ENCODE measurements at places on chromosomes 1 and 21. TPM values are rescaled to one million over a fixed set of nuclear protein-coding genes. Genes with fewer than 3 reads are reported as not detected.
A peak's percentile ranks its signal among the peaks of the same experiment; 100 is the strongest.

Gene TTC34
- 0.08 TPM for polyA plus RNA-seq

Gene NCSTN
- polyA plus RNA-seq = 254 TPM

Gene OR2L13
- polyA plus RNA-seq = not detected

Gene WNT3A
- polyA plus RNA-seq = not detected

Gene CD101
- polyA plus RNA-seq = 0.04 TPM

Gene BRDT
- not detected for polyA plus RNA-seq

Gene CD53
- not detected for polyA plus RNA-seq

Gene VSIG8
- not detected for polyA plus RNA-seq

Gene HS2ST1
- 5.5 TPM for polyA plus RNA-seq

Gene BARHL2
- not detected for polyA plus RNA-seq

Gene CFH
- 20.7 TPM for polyA plus RNA-seq

Gene SPRR2B
- polyA plus RNA-seq = not detected

DNA sequence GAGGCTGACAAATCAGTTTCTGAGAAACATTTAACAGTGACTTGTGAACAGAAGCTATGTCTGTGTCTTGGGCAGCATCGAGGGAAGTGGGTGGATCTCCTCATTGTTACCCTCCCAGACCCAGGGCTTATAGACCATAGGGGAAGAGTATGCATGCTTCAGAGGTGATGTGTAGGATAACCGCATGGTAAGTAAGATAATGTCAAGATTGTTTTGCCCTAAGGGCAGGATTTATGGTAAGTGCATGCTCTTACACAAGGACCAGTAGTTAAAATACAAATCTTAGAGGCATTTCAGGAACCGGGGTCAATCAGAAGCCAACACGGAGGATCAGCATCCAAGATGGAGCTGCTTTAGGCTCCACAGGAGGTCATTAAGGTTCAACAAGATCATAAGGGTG is 7.7 kb upstream of the PRMT2 start:
- DNase-seq = no peak

GRCh38 chr1:20174937-20175666 is 10.8 kb upstream of the UBXN10 start:
- no peak for DNase-seq

DNA sequence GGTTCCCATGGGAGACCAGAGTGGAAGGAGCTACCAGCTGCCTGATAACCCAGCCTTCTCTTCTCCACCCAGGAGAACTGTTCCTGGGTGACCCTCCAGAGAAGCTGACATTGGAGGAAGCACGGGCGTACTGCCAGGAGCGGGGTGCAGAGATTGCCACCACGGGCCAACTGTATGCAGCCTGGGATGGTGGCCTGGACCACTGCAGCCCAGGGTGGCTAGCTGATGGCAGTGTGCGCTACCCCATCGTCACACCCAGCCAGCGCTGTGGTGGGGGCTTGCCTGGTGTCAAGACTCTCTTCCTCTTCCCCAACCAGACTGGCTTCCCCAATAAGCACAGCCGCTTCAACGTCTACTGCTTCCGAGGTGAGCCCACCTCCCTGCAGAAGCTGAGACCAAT is 6.6 kb downstream of the BCAN start:
- DNase-seq = no peak

- DNase-seq = peak; percentile 82
Measured at GRCh38 chr1:43492826-43493225, 37.9 kb upstream of the PTPRF start.

- DNase-seq = peak; percentile 84
Measured at GRCh38 chr1:100894603-100895539, at the start of gene EXTL2. Gene EXTL2, minus strand, starts transcription at chr1:100894842. Its CDS starts 6,085 bp downstream, at chr1:100888757.

DNA sequence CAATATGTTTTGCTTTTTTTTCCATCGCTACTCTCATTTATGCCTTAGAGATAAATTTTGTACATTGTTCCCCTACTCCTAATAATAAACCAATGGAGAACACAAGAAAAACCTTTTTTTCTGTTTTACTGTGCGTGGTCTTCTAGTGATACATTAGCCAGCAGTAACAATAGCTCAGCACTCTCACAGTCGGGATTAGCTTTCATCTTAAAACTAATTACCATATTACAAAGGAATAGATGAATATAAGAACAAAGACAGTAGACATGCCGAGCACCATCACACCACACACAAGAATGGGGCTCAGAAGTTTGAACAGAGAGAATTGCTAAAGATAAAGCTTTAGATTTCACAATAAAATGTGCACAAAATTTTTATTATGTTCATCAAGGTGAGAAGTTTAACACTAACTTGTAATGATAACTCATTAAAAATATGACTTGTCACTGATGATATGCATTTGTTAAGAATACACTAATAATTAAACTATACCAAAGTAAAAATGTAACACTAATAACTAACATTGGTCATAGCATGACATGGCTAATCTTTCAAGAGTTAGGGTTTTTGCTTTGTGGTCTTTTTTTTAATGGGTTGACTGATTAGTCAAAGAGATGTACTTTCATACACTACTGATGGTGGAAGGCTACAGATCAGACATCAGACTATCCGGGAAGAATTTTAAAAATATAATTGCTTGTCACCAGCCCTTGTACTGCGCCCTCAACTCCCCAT is 61.8 kb downstream of the EXTL2 start:
- no peak for DNase-seq

DNA sequence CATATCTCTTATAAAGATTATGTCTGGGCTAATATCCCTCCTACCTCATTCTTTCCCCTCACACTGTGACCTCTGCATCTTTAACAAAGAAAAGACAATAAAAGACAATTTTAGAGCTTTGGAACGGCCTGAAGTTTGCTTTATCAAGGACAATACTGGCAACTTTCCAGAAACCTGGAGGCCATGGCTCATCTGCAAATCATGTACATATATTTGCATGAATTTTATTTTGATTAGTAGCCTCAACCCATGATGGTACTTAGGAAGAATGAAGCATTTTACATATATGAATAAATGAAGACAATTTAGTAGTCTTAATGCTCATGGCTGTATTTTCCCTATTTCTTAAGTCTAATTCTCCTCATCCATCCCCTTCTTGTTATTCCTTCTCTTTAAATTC is 612.2 kb upstream of the CXADR start:
- DNase-seq = peak; percentile 44

DNA sequence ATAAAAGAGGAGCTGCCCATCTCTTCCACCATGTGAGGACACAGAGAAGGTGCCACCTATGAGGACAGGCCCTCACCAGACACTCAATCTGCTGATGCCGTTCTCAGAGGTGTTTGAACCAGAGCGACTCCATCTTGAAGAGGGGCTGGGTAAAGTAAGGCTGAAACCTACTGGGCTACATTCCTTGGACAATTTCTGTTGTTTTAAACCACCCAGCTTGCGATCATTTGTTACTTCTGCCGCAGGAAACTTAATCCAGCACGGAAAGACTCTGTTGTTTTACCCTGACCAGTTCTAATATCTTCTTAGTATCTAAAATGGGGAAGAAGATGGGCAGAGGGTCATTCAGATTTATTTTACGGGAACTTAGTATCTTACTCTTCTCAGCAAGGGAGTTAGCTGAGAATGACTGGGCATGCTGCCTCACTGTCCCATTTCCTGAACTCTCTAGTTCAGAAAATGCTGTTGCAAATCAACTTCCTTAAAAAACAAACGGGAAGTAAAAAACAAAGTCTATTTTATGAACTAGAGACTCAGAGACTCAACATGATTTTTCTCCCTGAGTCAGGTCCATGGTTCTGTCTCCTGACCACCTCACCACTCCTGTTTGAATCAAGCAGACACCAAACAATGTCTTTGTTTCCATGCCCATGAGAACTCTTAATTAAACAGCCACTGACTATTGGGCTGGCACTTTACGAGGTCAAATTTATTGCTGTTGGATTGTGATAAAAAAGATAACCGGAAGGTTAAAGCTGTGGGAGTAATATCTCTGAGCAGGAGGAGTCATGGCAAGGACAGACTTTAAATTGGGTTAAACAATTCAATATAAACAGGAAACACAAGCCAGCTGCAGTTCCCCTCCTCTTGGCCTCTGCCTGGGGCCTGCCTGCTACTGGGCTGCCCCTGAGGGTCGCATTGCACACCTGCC is 23.8 kb upstream of the IFNAR1 start:
- peak; percentile 66 for DNase-seq

DNA sequence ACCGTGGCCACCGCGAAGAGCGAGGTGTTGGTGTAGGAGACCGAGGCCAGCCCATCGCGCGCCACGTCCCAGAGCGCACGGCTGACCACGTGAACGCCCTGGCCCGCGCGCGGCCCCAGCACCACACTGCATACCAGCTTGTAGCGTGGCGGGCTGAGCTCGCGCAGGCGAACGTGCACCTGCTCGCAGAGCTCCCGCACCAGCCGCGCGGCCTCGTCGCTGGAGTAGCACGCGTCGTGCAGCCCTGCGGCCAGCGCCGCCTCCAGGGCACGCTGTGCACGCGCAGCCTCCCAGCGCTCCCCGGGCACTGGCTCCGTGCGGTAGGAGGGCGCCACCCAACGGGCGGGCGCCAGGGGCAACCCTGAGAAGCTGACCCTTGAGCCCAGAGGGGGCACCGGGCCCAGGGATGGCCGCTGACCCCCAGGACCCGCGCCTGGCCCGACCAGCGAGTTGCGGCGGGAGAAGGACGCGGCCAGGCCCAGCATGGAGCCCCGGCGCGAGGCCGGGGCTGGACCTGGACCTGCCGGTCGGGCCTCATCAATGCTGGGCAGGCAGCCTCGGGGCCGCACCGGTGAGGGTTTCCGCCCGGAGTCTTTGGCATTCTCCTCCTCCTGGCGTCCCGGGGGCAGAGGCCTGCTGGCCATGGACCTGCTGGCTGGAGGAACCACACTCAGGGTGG is 987 bp downstream of the DYNLT4 start:
- no peak for DNase-seq

GRCh38 chr1:112971006-112971405 is 15.0 kb upstream of the SLC16A1 start:
- DNase-seq = no peak

- peak; percentile 47 for DNase-seq
Measured at GRCh38 chr1:178784131-178784536, 59.1 kb downstream of the RALGPS2 start.

- DNase-seq = no peak
Measured at GRCh38 chr1:116710420-116711262, 43.1 kb upstream of the IGSF3 start.

- DNase-seq = no peak
Measured at GRCh38 chr1:111063595-111063994, 76.3 kb downstream of the DRAM2 start.

GRCh38 chr1:119222271-119222670 is 81.8 kb upstream of the WARS2 start:
- no peak for DNase-seq

DNA sequence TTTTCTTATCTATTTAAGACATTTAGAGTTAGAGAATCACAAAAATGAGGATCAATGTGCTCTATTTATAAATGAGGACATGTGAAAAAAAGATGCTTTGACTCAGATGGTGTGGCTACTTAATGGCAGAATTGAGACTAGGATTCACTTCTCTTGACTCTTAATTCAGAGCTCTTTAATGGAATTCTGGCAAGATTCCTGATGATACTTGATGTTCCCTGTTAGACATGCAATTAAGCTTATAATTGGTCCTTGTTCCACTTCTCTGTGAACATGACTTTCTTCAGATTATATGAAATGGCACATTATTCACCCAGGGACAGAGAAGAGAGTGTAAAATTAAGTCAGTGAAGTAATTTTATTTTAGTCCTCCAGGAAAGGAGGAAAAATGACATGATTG is 165.3 kb downstream of the LRRC7 start:
- no peak for DNase-seq

- no peak for DNase-seq
Measured at GRCh38 chr1:174971902-174972301, 27.8 kb upstream of the CACYBP start.

- peak; percentile 32 for DNase-seq
Measured at GRCh38 chr1:194233069-194233468, 1046.7 kb upstream of the B3GALT2 start.

DNA sequence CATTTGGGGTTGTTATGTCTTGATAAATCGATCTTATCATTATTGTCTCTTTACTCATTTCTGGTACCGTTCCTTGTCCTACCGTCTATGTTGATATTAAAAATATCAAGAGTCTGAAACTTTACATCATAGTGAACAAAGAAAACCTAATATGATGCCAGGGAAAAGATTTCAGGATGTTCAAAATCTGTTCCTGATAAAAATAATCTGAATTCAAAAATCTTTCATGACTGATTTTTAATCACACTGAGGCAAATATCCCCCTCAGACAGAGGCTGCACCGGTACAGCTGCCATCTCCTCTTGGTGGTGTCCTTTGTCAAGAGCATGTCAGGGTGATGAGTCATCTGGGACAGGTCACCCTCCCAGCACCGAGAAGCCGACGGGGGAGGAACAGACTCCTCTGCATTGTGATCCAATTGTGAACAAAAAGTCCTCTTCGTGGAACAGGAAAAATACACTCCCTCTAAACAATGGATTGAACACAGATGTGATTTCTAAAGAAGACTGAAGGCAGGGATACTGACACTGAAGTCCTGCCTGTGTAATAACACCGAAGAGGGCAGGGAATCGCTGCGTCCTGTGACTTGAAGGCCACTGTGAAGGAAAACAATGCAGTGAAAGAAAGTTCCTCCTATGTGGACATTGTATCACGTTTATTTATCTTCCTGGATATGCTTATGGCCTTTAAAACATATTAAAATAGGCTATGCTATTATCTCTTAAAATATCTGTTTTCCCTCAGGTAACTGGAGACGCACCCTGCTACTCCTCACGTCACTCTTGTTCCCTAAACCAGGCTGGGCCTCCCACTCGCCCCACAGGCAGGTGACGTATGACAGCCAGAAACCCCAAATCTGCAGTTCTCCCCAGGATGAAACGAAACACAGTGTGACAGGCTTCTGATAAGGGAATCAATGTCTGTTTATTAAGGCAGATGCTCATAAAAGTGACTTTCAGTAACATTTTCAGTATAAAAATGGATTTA is 4.3 kb upstream of the SPATC1L start:
- peak; percentile 83 for DNase-seq

DNA sequence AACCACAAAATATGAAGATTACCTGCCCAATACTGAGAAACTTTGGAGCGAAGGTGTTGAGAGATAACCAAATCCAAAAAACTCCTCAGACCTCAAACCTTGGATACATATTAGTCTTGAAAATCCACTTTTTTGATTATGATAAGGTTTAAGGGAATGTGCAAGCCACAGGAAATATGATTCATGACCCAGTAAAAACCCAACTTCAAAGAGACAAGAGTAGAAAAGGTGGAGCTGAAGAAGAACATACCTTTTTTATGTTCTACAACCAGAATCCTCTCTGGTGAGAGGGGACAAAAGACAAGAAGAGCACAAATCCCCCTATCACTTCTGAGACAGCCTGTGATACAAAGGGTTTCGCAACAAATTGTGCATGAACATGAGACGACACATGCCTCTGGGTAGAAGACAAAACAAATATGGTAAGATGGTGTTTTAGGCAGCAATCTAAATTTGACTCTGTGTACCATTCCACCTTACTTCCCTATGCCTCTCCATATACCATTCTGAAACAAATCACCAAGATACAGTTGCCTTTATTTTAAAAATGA is 37.3 kb downstream of the COL24A1 start:
- no peak for DNase-seq

DNA sequence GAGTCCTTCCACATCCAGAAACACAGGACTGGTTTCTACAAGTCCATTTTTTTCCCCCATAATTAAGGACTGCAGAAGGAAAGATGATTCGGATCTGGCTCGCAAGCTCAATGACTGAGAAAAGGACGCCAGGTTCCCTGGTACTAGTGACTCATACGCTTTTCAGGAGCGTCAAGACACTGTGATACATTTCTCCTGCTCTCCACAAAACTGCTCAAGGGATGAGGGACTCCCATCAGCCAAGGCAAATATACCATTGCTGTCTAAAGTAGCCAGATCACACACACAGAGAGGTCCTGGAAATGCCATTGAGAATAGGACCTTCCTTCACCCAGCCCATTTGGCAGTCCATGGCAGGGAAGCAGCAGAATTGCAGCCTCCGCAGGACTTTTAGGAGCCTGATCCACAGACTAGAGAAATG is 253.6 kb upstream of the IRF2BP2 start:
- DNase-seq = no peak
